EL (cell line): ENCODE measurements at places on chromosomes 2 and 18.

DNA sequence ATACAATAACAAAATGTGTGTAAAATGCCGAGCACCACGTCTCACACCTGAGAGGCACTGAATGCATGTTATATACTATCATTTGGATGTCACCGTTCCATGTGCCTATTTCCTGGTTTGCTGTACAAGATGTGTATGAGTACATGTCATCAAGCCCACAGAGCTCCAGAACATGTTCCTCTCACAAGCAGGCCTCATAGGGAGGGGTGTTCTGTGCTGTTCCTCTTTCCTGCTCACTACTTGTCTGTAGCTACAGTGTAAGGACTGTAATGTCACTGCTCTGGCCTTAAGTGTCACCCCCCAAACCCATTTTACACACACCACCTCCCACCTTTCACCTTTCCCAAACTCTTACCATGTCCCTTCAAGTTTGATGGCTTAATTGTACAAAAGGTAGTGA, 1.8 kb downstream of the AFF3 start:
- DNase-seq = no peak

- DNase-seq = no peak
These were observed 81.7 kb downstream of the MGAT5 start for GRCh38 chr2:134335601-134336000.

DNA sequence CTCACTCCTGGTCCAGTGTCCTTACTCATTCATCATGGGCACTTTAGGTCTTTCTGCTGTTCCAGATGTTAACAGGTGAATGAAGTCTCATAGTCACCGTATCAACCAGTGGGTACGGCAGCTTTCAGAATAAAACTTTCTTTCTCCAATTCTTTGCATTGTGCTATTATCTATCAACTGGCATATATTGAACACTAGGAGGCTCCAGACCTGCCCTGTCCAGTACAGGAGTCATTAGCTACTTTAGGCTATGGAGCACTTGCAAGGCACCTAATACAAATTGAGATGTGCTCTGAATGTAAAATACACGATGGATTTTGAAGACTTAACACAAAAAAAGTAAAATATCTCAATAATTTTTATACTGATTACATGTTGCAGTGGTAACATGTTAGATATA, 43.2 kb upstream of the NEB start:
- no peak for DNase-seq

- no peak for DNase-seq
These were observed 974.1 kb upstream of the ACVR2A start for GRCh38 chr2:146870691-146871090.

DNA sequence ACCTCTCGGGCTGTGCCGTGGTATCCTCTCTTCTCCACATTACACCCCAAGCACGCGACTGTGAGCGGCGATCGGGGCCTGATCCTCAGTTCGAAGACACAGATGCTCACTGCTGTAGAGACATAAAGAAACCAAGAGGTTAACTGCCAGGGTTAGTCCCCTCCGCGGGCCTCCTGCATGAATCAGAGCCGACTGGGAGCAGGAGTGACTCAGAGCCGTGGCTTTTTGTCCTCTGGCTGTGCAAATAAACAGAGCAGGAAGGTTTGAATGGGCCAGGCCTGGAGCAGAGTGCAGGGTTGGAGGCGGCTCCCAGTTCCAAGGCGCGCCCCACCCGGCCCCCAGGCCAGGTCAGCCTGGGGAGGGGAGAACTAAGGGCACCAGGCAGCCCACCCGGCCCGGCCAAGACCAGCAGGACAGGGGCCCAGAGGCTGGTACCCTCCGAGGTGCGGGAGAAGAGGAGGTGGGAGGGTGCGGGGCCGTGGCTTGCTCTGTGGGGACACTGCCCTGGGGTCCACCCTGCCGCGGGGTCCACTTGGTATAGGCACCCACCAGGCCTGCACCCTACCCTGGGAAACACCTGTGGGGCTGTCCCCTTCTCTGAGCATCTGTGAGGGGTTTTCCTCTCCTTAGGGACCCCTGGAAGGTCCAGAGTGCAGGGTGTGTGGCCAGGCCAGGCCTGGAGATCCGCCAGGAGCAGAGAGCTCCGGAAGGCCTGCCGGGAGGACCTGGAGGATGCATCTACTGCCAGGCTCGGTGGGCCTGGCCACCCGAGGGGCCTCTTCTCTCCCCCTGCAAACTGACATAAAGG, 16.5 kb downstream of the TWIST2 start:
- DNase-seq = peak; percentile 100

GRCh38 chr2:201768918-201769317, 11.8 kb downstream of the ALS2 start:
- peak; percentile 76 for DNase-seq

DNA sequence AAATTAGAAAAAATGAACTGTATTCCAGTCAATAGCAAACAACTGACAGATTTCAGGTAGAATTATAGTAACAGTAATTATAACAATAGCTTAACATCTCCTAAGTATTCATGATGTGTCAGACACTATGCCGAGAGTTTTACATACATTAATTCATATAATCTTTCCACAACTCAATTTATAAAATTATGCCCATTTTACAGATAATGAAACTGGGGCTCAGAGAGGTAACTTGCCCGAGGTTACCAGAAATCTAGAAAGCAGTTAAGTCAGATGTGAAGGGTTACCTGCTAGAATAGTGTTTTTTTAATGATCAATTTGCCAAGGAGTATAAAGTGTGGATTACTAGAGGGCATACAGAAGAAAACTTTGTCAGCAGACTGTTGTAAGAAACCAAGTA, 12.2 kb downstream of the NBAS start:
- no peak for DNase-seq

DNA sequence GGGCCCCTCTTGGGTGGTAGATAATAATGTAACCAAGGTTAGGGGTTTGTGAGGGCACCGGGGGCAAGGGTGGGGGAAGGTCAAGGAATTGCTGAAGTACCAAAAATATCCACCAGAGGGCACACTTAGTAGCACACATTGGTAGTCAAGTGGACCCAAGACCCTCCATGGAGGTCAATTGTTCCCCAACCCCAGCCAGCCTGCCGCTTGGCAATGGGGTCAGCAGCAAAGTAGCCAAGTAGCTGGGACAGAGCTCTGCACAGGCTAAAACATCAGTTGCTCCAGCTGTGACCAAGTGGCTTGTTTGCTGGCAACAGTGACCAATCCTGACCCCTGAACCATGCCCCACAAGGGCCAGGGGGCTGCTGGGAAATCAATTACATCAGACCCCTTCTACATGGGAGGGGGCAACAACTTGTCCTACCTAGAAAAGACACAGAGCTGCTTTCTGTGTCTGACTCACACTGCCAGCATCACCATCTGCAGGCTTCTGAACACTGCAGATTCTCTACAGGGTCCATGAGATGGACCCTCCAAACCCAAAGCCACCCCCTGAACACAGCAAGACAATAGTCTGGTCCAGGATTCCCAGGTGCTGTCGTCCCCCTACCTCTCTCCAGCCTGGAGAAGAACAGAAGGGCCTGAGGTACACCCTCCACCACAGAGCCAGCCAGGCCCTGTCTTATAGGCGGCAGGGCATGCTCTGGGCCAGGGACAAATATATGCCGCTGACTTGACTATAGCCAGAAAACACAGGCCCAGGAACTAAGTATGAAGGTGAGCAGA, 76.0 kb downstream of the EMX1 start:
- DNase-seq = peak; percentile 35

DNA sequence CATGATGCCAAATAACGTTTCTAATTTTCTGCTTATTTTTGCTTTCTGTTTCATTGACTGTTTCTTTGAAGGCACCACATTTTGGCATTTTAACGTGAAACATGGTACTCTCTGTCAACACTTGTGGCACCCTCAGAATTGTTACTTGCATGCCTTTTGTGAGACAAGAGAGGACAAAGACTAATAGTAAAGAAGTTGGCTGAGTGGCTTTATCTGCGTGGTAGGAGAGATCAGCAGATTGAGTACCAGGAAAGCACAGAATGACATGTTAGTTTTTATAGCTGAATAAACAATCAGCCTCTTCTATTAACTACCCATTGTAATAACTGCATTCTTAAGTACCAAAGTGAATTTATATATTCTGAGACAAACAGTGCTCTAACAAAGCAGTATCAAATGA, 8.6 kb downstream of the ZNF638 start:
- no peak for DNase-seq

GRCh38 chr2:220785178-220785577, 786.9 kb downstream of the EPHA4 start:
- no peak for DNase-seq

- DNase-seq = no peak
These were observed 441.7 kb upstream of the SMIM21 start for GRCh38 chr18:75869162-75869561.

GRCh38 chr18:52730972-52731619, 391.1 kb downstream of the DCC start:
- DNase-seq = no peak

DNA sequence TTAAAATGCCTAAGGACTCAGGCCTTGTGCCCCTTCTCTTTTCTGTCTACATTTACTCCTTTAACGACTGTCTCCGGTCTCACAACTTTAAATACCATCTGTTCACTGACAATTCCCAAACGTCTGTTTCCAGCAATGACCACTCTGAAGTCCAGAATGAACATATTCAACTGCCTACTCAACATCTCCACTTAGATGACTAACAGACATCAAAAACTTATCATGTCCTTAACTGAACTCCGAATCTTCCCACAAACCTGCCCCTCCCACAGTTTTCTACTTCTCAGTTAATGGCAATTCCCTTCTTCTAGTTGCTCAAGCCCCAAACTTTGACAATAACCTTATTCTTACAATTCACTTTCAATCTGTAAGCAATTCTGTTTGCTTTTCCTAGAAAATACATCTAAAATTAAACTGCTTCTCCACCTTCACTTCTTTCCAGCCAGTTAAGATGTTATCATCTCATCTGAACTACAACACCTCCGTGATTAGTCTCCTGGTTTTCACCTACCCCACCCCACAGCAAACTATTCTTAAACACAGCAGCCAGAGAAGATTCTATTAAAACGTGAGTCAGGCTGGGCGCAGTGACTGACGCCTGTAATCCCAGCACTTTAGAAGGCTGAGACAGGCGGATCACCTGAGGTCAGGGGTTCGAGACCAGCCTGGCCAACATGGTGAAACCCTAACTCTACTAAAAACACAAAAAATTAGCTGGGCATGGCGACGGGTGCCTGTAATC, 2.8 kb downstream of the C1D start:
- DNase-seq = peak; percentile 53
